Activated CD4-positive, CD25-positive, alpha-beta regulatory T cell treated with anti-CD3 and anti-CD28 coated beads, Interleukin-2, amount 50 U/mL, for 72 hours (primary cell): ENCODE measurements at places on chromosomes 7 and 10.
A peak's percentile ranks its signal among the peaks of the same experiment; 100 is the strongest.

GRCh38 chr7:22681852-22682657 is 44.9 kb upstream of the IL6 start:
- no peak for DNase-seq

DNA sequence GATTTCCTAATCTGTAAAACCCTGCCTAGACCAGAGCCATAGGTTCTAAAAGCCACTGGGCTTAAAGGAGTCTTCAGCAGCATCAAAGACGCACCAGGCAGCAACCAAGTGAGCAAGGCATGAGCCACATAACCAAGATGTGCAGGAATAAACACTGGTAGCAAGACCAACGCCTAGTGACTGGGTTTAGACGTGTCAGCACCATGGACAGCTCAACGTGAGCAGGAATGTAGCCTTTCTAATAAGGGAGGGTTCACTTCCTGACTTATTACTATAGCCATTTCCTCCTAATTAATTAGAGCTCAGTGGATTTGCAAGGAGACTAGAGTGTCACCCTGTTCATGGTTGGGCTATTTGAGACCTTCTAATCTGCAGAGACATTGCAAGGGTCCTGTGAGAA is 223.7 kb downstream of the LHFPL3 start:
- no peak for DNase-seq

- no peak for DNase-seq
Observed at GRCh38 chr10:117483056-117483590, 59.4 kb upstream of the EMX2 start.

DNA sequence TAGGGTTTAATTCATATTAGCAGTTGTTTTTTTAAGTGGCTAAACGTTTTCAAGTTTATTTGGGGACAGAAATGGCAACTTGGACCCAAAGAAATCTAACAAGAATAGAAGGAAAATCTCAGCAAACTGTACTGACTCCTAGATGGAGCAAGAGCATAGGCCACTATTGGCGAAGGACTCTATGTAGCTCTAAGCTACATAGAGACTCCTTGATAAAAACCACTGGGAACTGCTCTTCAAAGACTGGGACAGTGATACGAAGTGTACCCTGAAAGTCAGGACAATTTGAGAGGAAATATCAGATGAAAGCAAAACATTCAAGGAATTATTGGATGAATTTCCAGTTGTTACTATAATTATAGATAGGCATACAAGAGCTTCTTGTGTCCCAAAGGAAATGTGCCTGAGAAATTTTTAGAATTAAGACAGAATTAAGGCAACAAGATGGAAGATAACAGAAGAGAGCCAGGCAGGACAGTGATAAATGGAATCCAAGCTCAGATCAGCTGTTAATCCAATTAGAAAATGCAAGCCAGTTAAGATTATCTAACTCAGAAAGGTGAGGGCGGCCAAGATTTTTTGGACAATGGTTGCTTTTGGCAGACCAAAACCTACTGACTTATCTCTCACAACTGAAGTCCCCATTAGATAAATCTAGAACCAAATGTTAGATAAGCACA is 103.7 kb upstream of the IFRD1 start:
- DNase-seq: no peak

GRCh38 chr7:121447911-121448300 is 51.8 kb upstream of the FAM3C start:
- no peak for DNase-seq

DNA sequence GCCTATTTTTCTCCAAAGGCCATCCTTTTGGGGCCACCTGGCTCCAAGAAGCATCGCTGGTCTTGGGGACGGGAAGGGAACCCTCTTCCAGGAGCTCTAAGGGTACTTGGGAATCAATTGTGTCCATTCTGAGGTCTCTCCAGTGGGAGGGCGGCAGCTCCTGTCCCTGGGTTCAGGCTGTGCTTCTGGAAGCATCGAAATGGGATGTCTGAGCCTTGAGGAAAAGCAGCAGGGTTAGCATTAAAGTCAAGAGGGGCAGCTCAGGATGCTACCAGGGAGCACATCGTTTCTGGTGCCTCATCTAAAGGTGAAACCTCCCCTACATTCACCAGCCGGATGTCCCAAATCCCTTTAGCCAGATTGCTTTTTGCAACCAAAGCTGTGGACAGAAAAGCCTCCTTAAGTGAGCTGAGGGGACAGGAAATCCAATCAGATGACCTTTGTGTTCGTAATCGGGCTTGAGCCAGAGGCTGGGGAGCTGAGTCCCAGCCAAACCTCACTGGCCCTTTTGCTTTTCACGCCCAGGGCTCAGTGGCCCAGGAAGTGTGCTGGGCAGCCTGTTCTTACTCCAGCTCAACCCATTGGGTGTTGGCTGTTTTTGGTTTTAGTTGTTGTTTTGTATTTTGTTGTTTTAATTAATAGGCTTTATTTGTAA is 88.8 kb upstream of the ANLN start:
- DNase-seq: no peak

GRCh38 chr10:32621969-32622368 is 176.0 kb downstream of the CCDC7 start:
- no peak for DNase-seq

DNA sequence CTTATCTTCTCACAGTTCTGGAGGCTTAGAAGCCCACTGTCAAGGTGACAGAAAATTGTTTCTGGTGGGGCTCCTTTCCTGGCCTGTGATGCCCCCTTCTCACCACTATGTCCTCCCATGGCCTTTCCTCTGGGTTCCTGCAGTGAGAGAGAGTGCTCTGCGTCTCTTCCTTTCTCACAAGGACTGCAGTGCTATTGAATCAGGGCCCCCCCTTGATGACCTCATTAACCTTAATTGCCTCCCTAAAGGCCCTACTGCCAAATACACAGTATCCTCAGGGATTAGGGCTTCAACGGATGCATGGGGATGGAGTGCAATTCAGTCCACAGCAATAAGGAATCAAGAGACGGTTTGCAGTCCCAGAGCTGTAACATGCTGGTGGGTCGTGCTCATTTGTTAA is 82.0 kb upstream of the GRB10 start:
- DNase-seq: no peak

- no peak for DNase-seq
Observed at GRCh38 chr10:44460416-44460815, 75.5 kb upstream of the CXCL12 start.

DNA sequence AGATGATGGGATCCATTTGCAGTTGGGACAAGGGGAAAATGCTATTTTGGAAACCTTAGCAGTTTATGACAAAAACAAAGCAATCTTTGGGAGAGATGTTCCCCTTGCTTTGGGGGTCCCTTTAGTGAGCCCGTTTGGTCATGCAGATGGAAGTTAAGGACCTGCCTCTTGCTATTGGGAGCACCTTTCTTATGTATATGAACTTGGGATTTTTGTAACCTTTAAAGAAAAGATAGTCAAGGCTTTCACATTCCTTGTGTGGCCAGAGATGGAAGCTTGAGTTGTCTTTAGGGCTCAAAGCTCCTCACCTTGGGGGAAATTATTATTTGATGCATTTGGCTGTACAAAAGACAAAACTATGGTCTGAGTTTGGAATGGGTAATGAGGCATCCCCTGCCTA is 179.0 kb upstream of the PLPP4 start:
- no peak for DNase-seq

DNA sequence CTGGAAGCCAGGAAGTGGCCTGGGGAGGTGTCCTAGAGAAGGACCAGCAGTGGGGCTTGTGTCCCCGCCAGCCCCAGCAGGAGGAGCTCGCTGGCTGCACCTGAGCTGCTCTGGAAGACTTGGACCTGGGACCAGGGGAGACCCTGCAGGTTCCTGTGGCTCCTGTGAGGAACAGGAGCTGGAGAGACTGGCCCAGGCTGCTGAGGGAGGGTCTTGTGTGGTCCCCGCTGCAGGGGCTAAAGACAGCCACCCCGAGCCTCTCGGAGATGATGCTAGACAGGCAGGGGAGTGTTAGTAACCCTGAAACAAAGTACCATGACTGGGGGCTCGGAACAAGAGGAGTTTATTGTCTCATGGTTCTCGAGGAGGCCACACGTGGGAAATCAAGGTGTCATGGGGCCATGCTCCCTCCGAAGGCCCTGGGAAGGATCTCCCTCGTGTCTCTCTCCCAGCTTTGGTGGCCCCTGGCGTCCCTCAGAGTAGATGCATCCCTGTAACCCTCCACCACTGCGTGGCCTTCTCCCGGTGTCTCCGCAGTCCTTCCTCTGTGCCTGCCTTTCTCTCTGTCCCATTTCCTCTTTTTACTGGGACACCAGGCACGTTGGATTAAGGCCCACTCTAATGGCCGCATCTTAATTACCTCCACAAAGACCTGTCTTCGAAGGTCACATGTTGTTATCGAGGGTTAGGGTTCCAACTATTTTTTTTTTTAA is 348.4 kb downstream of the GLRX3 start:
- no peak for DNase-seq

GRCh38 chr10:113691381-113691780 is 11.7 kb downstream of the CASP7 start:
- no peak for DNase-seq

- DNase-seq: peak; percentile 47
Observed at GRCh38 chr7:65980478-65981250, 1.3 kb downstream of the GUSB start.

DNA sequence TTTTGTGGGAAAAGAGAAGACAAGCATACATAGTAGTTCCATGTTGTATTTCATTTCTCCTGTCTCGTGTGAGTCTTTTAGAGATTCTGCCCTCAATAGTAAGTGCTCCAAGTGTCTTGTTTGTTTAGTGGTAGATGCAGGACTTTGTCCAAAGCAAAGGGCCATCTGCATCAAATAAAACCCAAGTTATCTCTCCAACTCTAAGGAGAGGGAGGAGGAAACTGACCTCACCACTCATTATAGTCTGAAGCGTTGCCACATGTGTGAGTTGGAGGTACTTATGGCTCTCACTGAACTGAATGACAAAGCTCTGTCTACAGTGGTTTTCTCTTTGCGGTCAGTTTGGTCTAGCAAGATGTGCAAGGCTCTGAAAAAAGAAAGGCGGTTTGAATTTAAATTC is 272.6 kb downstream of the DOCK4 start:
- DNase-seq: no peak

- no peak for DNase-seq
Observed at GRCh38 chr7:47914717-47915615, 33.3 kb downstream of the PKD1L1 start.

GRCh38 chr10:32962521-32962920 is 4.5 kb upstream of the ITGB1 start:
- DNase-seq: no peak
